ENCODE measurements at places on chromosomes 12 and 14.

GRCh38 chr14:63045612-63046320, 508 bp upstream of the KCNH5 start:
- DNase-seq, result no peak

DNA sequence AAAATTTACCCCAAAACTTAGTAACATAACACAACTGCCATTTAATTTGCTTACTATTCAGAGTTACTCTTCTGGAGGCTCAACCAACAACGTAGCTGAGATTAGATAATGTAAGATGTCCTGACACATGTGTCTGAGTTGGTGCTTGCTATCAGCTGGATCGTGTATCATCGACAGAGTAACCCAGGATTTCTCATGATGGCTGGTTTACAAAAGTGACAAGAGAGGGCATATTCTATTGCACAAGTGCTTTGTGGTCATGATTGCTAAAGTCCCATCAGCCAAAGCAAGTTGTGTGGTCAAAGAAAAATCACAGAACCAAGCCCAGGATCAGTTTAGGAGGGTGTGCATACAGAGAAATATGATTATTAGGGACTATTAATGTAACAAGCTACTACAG, 73.4 kb downstream of the CAPZA3 start:
- no peak for DNase-seq

DNA sequence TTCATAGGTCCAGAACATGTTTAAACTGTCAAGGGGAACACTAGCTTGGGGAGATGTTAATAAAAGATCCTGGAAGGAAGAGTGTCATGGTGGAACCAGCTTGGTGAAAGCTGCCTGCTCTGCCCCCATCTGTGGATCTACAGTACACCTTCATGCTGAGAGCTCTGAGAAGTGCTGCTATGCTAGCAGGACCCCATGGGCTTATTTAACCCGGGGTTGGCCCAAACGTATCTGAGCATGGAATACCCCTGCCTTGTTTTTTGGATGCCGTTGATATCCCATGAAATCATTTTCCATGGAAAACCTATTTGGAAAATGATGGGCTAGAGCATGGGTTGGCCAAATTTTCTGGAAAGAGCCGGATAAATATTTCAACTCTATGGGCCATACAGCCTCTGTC, 14.2 kb downstream of the UBE3B start:
- no peak for DNase-seq

DNA sequence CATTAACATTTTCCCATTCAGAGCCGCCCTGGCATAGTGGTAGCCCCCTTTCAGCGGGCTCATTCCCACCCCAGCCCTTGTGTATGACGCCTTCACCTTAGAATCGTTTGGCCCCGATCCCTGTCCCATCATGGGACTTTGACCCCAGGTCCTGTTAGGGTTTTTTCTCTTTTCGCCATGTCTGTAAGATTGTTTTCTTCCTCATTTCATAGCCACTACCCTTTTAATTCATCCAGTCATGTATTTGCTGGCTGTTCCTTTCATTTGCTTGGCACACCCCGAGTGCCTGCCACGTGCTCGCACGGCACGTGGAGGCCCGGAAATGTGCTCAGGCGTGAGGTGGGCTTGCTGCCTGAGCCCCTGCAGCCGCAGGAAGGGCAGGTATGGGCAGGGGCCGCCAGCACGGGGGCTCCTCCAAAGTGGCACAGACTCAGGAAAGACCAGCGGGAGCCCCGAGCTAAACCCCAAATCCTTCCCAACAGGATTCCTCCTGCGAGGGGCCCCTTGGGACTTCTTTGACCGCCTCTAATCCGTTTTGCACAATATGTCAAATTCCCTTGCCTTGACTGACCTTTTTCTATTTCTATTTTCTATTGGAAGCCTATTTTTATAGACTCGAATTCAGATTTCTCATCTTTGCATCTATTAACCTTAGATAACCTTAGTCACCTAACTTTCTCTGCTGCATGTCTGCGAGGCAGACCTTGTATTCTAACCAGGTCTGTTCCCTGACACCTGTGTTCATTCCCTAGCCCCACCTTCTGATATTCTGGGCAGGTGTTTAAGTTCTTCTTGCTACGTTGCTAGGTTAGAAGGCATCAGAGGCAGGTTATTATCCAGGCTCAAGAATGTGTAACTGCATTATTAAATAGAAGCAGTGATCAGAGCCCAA, 114.8 kb downstream of the EML1 start:
- no peak for DNase-seq

DNA sequence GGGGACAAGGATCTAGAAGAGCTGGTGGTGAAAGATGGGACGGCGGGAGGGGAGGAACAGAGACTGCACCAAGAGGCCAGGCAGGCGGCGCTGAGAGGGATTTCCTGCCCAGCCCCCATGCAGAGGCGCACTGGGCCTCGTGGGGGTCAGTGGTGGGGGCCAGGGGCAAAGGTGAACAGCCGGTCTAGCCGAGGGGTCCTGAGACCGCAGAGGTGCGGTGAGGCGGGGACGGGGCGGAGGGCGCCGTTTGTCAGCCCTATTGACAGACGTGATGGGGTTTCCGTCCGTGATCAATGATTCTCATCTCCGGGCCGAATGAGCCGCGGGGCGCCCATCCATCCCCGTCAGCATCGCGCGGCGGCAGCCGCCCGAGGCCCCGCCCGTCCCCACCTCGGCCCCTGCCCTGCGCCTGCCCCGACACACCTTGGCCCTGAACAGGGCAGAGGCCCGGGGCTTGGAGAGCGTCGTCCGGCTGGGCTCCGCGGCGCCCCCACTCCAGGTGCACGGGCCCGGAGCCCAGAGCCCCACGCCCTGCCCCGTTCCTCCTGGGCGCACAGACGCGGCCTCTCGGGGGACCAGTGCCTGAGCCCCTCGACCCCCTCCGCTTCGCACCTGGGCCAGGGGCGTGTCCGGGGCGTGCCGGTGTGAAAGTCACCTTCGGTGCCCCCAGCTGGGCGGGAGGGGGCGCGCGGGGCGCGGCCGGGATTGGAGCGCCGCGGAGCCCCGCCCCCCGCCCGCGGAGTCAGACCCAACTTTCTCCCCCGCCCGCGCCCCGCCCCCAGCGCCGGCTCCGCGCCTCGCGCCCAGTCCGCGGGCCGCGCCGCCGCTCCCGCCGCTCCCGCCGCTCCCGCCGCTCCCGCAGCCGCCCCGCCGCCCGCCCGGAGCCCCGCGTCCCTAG, at the start of gene NXPH4:
TSS of gene NXPH4 (plus strand) at position 781 of the 898 bp plus-strand sequence. CDS start 176 bp downstream, outside the sequence.
- no peak for DNase-seq

GRCh38 chr14:73248108-73248868, 11.0 kb downstream of the PAPLN start:
- DNase-seq, result no peak

GRCh38 chr14:55354500-55354899, 57.1 kb downstream of the ATG14 start:
- no peak for DNase-seq

DNA sequence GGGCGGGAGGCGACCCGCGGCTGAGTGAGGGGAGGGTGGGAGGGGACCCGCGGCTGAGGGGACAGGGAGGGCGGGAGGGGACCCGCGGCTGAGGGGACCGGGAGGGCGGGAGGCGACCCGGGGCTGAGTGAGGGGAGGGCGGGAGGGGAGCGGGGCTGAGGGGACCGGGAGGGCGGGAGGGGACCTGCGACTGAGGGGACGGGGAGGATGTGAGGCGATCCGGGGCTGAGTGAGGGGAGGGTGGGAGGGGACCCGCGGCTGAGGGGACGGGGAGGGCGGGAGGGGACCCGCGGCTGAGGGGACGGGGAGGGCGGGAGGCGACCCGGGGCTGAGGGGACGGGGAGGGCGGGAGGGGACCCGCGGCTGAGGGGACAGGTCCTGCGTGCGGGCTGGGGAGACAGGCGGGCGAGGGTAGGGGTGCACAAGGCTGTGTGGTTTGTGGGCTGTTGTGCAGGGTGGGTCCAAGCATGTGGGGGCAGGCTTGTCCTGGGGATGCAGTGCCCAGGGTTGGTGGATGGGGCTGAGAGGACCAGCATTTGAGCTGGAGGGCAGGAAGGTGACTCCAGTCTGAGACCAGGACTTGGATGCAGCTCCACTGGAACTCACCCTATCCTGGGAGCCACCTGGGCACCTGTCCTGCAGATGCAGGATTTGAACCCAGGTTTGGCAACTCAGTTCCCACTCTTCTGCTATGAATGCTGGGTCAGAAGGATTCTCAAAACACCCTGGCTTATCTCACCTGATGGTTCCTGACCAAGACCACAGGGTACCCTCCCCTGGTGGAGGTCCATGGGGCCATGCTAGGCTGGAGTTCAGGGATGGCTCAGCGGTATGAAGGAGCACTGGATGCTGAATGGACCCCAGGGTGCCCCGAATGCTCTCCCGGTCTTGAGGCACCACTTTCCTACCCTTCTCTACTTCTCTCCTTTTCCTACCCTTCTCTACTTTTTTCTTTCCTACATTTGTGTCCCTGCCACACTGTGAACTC, 9.4 kb downstream of the PLD4 start:
- DNase-seq, result no peak

GRCh38 chr14:28966416-28967233, 200.0 kb downstream of the FOXG1 start:
- no peak for DNase-seq

DNA sequence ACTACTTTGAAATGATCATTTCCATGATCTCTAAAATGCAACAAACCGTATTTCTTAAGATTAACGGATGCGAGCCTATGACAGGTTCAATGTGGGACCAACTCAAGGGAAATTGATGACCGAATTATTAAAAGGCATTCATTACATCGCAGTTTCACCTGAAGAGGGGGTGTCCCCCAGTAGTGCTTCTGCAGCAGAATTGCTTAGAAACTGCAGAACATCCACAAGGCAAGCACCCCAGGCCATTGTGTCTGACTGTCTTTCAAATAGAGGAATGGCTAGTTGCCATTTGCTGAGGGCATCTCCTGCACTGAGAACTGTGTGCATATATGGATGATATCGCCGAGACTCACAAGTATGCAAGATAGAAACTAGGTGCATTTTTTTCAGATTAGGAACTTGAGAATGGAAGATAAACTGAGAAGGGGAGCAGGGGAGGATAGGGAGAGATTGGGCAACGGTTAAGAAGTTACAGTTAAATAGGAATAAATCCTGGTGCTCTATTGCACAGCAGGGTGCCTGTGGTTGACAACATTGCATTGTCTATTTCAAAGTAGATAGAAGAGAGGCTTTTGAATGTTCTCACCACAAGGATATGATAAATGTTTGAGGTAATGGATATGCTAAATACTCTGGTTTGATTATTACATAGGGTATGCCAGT, 234.3 kb upstream of the PLEKHG7 start:
- DNase-seq, result no peak

- no peak for DNase-seq
Observed at GRCh38 chr14:64891839-64892375, 12.2 kb upstream of the SPTB start.

DNA sequence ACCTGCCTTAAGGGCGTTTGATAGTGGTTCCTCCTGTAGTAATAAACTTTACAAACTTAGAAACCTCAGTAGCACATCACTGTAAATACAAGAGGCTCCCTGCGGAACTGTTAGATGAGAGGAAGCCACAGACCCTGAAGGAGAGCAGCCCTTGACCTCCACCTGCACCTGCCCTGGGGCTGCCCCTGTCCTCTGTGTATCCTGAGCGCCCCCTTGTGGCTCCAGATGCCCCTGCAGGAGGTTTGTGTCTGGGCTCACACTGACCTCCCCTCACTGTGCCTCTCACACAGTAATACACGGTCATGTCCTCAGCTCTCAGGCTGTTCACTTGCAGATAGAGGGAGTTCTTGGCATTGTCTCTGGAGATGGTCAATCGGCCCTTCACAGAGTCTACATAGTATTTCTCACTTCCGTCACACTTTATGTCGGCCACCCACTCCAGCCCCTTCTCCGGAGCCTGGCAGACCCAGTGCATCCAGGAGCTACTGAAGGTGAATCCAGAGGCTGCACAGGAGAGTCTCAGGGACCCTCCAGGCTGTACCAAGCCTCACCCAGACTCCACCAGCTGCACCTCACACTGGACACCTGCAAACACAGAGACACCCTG, 1059.8 kb downstream of the TMEM121 start:
- peak; percentile 84 for DNase-seq

DNA sequence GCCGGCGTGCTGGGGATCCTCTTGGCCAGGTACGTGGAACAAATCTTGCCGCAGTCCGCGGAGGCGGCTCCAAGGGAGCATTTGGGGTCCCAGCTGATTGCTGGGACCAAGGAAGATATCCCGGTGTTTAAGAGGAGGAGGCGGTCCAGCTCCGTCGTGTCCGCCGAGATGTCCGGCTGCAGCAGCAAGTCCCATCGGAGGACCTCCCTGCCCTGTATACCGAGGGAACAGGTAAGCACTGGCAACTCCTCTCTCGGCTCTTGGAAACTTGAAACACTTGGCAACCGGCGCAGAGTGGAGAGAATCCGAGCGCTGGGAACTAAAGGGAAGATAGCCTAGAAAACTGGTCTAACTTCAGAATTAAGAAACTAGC, 1.7 kb downstream of the PDE3A start:
- no peak for DNase-seq

DNA sequence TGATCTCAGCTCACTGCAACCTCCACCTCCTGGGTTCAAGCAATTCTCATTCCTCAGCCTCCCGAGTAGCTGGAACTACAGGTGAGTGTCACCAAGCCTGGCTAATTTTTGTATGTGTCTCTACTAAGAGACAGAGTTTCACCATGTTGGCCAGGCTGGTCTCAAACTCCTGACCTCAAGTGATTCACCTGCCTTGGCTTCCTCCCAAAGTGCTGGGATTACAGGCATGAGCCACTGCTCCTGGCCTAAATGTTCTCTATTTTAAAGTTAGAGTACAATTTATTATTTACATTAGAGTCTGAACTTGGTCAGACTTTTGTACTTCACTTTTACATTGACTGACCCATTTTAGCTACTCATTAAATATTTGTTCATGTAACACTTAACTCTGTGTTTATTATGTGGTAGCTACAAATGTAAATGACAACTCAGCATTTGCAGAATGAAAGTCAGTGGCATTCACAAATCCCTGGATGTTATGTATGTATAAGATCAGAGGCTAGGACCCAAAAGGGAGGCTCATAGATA, 409.6 kb downstream of the APAF1 start:
- DNase-seq, result no peak
